Brain (organoid and tissue), 16 donors: ENCODE measurements at places on chromosomes 11 and 22.

DNA sequence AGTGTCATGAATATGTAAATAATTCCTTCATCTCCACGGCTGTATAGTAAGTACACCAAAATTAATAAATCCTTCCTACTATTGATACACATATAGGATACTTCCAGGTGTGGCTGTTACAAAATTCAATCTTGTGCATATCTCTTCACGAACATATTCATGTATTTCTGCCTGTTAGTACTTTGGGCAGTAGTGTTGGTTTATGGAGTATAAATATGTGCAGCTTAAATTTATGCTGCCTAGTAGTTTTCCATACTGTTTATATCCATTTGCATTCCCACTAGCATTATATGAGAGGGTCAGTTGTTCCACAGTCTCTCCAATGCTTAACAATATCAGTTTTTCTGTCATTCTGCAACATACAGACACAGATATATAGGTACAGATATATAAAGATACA lies 3.9 kb upstream of the OR5M8 start:
- no peak for DNase-seq

DNA sequence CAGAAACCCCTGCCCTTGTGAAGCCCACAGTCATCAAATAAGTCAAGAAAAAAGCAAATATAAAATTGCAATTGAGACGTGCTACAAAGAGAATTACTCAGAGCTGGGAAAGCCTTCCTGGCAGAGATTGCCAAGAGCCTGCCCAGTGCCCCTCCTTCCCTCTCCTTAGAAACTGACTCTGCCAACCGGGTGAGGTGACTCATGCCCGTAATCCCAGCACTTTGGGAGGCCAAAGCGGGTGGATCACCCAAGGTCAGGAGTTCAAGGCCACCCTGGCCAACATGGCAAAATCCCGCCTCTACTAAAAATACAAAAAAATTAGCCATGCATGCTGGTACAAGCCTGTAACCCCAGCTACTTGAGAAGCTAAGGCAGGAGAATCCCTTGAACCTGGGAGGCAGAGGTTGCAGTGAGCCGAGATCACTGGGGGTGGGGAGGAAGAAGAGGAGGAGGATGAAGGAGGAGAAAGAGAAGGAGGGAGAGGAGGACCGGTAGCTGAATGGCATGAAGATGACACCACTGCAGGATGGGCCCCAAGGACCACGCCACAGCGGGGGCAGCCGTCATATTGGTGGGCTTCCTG lies 76.1 kb upstream of the RTL6 start:
- DNase-seq = no peak

DNA sequence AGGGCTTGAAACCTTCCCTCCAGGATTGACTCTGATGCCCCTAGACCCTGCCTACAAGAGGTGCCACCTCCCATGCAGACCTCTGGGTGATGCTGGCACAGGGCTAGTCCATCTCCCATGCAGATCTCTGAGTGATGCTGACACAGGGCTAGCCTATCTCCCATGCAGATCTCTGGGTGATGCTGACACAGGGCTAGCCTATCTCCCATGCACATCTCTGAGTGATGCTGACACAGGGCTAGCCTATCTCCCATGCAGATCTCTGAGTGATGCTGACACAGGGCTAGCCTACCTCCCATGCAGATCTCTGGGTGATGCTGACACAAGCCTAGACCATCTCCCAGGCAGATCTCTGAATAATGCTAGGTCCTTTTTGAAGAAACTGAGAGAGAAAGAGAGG lies 321.7 kb downstream of the NTM start:
- DNase-seq = no peak

GRCh38 chr11:74926304-74927030 lies 22.4 kb downstream of the XRRA1 start:
- no peak for DNase-seq
